ENCODE measurements at places on chromosomes 1 and 21. TPM values are rescaled to one million over a fixed set of nuclear protein-coding genes. Genes with fewer than 3 reads are reported as not detected.

DNA sequence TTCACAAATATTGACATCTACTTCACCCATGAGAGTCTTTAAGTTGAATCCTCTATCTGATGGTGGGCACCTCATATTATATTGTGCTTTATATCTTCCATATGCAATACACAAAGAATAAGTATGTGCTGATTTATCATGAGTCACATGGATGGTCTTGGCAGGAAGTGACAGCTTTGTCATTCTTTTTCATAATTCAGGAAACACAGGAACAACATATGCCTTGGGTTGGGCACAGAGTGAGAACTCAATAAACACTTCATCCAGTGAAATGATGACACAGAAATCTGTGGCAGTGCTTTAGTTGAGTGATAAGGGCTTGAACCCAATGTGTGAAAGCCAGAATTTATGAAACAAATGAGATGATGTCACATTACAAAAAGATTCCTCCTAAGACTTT, 41.2 kb downstream of the GADD45A start:
- no peak for DNase-seq

KAZN gene
- total RNA-seq: 9.6 TPM

DNA sequence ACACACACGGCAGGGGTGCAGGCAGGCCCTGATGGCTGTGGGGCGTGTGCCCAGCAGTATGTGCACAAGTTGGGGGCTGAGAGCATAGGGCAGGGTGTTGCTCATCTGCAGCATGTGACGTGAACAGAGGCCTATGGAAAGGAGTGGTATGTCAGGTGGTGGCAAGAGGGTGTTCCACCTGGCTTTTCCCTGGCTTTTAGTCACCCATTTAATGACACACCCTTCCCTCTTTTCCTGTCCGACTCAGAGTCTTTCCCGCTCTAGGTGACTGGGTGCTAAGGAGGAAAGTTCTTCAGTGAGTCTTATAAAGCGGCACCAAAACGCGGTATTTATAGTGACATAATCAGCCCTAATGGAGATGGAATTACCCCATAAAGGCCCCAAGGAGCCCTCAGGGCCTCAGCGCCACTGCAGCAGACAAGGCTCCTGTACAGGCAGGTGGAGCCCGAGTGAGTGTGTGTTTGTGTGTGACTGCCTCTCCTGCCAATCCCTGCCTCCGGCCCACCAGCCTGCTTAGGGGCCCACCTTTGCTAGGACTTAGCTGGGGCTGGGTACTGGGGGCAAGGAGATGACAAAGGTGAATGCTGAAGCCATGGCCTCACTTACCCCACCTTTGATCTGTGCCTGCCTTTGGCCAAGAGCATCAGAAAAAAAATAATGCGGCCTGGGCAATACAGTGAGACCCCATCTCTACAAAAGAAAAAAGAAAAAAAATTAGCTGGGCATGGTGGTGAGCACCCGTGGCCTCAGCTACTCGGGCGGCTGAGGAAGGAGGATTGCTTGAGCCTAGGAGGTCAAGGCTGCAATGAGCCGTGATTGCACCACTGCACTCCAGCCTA, 3.3 kb upstream of the EPHA2 start:
- DNase-seq: peak; percentile 13

ATP5PO gene
- 159 TPM for total RNA-seq

CASQ2 gene
- 67.2 TPM for total RNA-seq

TMPRSS15 gene
- 0.10 TPM for total RNA-seq

GRCh38 chr1:226082959-226083301, 20.4 kb downstream of the H3-3A start:
- no peak for DNase-seq

KCNE2 gene
- 0.69 TPM for total RNA-seq

GRCh38 chr1:54593571-54594160, 29.7 kb downstream of the FAM151A start:
- no peak for DNase-seq

DNA sequence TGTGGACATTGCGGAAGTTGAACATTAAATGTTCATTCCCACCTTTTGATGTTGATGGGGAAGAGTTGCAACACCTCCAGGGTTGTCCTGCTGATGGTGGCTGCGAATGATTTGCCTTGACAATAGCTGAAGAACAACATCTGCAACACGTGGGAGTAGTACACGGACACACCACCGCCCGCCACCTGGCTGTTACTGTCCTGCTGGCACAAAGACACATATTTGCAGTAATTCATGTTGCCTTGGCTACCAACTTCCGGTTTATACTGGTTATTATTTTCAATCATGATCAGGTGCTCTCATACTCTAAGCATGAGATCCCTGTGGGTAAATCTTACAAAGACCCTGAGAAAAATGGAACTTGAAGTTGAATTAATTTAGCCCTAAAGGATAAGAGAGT, 55.2 kb downstream of the UBR4 start:
- no peak for DNase-seq

GRCh38 chr1:168470901-168471431, 72.8 kb downstream of the XCL2 start:
- peak; percentile 56 for DNase-seq

DNA sequence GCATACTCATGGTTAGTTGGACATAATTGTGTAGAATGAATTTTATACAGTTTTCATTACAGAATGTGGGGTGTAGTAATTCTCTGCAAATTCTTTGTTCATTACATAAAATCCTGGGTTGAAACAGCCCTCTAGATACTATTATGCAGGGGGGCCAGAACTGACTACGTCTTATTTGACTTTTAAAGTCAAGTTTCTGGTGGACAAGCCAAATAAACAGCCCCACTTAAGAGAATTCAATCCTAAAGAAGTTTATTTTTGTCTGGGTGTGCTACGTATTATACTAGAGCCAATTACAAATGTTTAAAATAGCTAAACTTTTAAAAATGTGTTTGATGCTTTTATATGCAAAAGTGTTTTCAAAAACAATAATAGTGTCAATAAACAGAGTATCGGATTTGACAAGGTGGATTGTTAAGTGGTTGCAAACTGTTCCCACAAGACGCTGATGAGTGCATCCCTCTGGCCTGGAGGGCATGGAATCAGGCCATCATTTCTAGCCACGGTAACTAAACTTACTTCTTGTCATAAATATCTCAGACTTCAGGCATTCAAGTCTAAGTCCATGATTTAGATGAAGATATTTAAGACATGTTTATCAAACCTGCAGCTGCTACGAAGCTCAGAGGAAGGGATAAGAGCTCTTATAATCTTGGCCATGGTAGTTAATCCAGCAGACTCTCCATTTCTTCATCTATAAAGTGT, 646.3 kb downstream of the KIF26B start:
- DNase-seq: no peak

LENEP gene
- not detected for total RNA-seq

GRCh38 chr1:19656134-19656779, 8.4 kb upstream of the HTR6 start:
- DNase-seq: no peak

- DNase-seq: no peak
Observed at GRCh38 chr1:203764105-203765028, 616 bp upstream of the LAX1 start.

DNA sequence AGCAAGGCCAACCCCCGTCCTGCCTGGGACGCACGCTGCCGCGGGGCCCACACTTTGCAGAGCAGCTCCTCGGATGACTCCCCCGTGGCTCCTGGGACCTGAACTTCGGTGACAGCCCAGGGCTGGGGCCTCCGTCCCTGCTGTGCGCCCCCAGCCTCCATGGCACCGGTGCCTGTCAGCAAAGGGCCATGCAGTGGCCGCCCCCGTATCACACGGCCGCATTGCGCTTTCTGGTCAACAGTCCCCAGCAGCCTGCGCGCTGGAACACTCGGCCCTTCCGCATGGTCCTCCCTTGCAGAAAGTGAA, 18.0 kb downstream of the NADK start:
- no peak for DNase-seq
